IMR-90 (cell line): ENCODE measurements at places on chromosomes 11 and 22.
A peak's percentile ranks its signal among the peaks of the same experiment; 100 is the strongest.

DNA sequence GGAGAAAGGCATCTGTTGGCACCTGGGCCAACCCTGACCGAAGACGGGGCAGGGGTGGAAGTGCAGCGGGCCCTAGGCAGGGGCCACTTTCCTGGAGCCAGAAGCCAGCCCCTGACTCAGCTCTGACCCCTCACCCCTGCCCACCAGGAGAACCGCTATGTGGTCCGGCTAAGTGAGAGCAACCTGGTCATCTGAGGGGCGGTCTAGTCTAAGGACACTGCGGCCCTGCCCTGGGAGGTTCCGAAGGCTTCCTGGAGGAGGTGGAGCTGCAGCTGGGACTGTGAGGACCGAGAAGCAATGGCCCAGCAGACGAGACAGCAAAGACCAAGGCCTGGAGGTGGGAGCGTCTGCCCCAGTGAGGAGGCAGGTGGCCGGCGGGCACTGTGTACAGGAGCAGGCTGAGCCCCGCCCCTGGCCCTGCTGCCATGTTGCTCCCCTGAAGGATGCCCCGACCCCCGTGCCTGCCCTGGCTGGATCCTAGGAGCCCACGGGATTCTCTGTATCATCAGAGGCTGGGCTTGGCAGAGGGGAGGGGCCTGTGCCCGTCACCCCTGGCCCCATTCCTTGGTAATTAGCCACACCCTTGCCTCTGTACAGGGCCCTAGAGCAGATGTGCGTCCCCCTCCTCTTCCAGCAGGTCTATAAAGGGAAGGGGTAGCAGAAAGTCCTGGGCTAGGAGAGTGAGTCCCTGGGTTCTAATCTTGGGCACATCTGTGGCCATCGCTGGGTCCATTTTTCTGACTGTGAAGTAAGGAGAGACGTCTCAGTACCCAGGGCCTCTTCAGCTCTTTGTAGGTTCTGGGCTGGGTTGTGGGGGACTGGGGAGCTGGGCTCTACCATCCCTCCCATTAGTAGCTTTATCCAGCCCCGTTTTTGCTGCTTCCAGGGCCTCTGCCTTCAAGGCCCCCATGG is 19.4 kb downstream of the RELT start:
- DNase-seq, result no peak

- DNase-seq, result no peak
Observed at GRCh38 chr11:122024278-122024677, 91.7 kb downstream of the BLID start.

GRCh38 chr11:724049-724777 is 18.2 kb downstream of the EPS8L2 start:
- DNase-seq, result no peak

DNA sequence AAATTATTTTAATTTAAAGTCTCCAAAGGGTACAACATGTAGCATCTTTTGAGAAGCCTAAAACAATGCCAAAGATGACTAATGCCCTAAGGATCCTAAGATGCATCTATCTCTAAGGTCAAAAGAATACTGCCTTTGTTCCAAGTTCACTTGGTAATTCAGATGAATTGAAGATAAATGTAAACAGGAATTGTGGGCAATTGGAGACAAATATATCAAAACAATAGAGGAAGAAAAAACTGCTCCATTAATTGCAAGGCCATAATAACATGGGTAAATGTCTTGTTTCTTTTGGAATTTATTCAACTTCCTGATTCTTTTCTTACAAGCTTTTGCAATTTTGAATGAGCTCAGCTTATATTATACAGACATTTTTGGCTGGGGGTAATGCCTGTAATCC is 338.6 kb downstream of the TTC28 start:
- peak; percentile 12 for DNase-seq

- DNase-seq, result peak; percentile 25
Observed at GRCh38 chr11:86941077-86941870, 13.9 kb downstream of the FZD4 start.

GRCh38 chr22:41177622-41178424 is 27.3 kb upstream of the L3MBTL2 start:
- no peak for DNase-seq

GRCh38 chr11:502288-503178 is 4.5 kb downstream of the RNH1 start:
- DNase-seq, result no peak

- DNase-seq, result no peak
Observed at GRCh38 chr22:19656541-19657251, 57.6 kb upstream of the SEPTIN5 start.

GRCh38 chr22:36931446-36931845 is 18.0 kb downstream of the CSF2RB start:
- DNase-seq, result no peak

DNA sequence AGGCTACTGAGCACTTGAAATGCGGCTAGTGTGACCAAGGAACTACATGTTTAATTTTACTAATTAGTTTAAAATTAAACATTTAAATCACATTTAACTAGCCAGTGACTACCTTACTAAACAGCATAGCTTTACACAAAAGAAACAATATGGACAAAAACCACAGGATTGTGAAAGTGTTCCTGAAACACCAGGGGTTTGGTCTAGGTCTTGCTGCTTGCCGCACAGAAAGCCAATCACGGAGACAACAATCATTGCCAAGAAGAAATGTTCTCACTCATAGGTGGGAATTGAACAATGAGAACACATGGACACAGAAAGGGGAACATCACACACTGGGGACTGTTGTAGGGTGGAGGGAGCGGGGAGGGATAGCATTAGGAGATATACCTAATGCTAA is 309.5 kb downstream of the C11orf87 start:
- no peak for DNase-seq

- DNase-seq, result no peak
Observed at GRCh38 chr11:70536051-70536877, 137.9 kb downstream of the CTTN start.

DNA sequence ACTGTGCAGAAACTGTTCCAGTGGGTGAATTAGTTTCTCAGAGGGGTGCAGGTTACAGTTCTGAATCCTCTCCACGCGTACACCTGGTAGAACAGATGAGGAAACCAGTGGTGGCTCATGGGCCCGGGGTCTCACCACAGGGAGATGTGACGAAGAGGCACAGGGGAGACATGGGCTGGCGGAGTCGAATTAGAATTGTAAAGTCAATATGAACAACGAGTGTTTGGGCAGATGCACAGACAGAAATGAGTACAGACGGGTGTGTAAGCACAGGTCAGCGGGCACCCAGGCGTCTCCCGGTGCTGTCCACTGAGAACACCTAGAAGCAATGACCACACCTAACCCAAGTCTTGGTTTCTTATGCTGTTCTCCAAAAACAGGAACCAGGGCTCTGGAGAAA is 41.8 kb downstream of the GNB1L start:
- DNase-seq, result no peak

DNA sequence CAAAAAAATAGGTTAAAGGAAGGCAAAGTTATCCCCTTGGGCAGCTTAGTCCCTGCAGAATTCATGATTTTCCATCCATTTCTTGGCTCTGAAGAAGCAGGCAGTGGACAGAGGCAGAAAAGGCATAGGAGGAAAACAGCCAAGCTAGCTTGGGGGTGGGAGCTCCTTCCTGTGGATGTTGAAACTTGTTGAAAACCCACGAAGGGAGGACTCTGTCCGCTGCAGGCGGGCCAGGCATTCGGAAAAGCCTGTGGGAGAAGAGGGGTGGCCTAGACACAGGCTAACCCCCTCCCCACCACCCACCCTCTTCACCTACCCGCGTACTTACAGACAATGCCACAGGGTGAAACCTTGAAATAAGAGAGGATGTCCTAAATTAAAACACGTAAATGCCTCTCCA is 72.1 kb downstream of the C22orf31 start:
- no peak for DNase-seq

DNA sequence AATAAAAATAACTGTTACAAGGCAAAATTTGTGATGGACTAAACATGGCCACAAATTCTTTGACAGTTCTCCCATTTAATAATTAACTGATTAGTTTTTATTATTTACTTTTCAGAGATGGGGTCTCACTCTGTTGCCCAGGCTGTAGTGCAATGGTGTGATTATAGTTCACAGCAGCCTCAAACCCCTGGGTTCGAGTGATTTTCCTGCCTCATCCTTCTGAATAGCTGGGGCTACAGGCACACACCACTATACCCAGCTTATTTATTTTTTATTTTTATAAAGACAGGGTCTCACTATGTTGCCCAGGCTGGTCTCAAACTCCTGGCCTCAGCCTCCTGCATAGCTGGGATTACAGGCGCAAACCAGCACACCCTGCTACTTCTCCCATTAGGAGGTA is 4.5 kb upstream of the PATL1 start:
- DNase-seq, result no peak

- DNase-seq, result no peak
Observed at GRCh38 chr11:129700701-129701100, 114.9 kb upstream of the TMEM45B start.

GRCh38 chr11:45388472-45388871 is 102.3 kb upstream of the SYT13 start:
- DNase-seq, result no peak

- DNase-seq, result peak; percentile 93
Observed at GRCh38 chr11:89495951-89496350, 4.8 kb upstream of the NOX4 start.

DNA sequence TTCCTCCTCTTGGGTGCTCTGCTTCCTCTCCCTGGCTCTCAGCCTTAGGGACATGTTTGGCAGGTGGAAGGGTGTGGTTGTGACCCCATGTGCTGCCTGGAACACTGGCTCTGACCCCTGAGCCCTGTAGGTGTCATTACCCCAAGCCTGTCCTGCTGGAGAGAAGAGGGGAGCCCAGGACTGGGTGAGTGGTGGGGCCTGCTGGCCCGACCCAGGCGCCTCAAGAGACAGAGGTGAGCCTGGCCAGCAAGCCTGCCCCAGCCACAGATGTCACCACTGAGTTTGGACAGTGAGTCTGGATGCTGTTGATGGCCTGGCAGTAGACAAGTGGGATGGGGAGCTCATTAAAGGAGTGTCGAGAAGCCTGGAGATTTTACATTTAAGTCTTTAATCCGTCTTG is 1112.2 kb downstream of the BRD1 start:
- no peak for DNase-seq

GRCh38 chr22:42340829-42341383 is 70.5 kb upstream of the TCF20 start:
- DNase-seq, result no peak
